Foreskin keratinocyte (primary cell): ENCODE measurements at places on chromosomes 3 and 15. TPM values are rescaled to one million over a fixed set of nuclear protein-coding genes. Genes with fewer than 3 reads are reported as not detected.

The CKMT1A gene
- polyA plus RNA-seq: 31.3 and 98.7 TPM in 2 replicates

The NANOGP8 gene
- polyA plus RNA-seq: not detected in 2 replicates

DNA sequence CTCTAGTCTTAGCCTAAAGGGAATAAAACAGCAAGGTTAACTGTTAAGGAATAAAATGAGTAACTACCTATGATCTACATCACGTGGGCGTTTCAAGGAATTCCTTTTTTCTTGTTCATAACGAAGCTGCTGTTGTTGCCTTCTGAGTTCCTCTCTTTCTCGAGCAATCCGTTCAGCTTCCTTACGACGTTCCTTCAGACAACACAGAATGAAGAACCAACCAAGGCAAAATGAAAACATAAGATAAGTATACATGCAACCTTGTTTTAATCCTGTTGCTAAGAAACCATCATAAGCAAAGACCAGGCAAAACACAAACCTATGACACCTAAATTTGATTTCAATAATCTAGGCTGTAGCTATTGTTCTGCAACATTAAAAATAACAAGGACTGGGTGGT is 44.1 kb downstream of the SLTM start:
- no peak for DNase-seq

The INKA1 gene
- 25.8 and 27.8 TPM in 2 replicates for polyA plus RNA-seq

DNA sequence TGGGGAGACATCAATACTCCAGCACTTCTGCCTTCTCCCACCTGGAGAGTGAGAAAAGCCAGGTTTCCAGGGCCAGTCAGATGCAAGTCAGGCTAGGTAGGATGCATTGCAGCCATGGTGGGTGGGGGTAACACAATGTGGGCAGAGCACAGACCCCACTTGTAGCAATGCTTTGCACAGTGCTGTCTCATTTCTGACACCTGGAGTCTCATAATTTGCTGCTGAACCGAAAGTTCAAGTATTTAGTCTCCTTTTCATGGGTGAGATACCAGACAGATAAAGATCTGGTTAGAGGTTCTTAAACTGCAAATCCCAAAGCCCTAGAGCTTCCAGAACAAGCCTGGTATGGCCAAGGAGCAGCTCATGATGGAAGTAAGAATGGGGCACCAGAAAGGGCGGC is 880.3 kb upstream of the CFAP20DC start:
- DNase-seq: no peak

- DNase-seq: no peak
Observed at GRCh38 chr3:27213450-27213849, 155.7 kb downstream of the NEK10 start.

DNA sequence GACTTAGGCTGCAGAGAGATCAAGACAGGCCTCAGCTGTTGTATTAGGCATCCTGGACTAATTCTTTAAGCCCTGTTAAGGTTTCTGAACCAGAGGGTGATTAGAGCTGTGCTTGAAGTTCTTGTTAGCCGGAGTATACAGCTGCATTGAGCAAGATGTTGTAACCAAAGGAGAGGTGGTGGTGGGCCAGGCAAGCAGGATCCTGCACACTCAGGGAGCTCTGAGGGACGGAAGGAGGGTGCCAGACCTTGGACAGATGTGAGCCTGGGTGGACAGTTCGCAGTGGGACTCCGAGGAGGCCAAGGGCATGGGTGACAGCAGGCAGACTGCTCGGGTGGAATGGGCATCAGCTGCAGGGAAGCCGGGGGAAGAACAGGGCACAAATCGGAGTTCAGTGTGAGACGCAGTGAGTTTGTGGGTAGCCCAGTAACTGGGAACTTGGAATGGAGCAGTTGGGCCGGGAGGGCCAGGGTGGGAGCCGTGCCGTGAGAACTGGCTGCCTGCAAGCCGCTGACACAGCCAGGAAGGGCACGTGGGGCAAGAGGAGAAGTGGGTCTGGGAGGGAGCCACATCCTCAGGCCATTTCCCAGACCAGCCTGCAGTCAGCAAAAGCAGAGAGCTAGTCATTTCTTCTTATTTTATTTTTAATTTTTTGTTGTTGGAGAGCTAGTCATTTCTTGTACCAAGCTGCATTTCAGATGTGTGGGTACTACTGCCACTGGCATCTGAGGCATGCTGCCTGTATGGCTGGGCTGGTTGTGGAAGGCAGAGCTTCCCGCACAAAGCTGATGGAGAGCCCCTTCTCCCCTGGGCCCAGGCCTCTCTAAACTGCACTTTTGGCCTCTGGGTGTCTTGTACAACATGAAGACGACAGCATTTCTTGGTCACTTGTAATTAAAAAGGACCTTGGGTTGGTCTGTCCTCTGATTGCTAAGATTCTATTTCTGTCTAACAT is 61.0 kb downstream of the PGPEP1L start:
- DNase-seq: no peak
